ENCODE measurements at places on chromosomes 5 and 9. TPM values are rescaled to one million over a fixed set of nuclear protein-coding genes. Genes with fewer than 3 reads are reported as not detected.

DNA sequence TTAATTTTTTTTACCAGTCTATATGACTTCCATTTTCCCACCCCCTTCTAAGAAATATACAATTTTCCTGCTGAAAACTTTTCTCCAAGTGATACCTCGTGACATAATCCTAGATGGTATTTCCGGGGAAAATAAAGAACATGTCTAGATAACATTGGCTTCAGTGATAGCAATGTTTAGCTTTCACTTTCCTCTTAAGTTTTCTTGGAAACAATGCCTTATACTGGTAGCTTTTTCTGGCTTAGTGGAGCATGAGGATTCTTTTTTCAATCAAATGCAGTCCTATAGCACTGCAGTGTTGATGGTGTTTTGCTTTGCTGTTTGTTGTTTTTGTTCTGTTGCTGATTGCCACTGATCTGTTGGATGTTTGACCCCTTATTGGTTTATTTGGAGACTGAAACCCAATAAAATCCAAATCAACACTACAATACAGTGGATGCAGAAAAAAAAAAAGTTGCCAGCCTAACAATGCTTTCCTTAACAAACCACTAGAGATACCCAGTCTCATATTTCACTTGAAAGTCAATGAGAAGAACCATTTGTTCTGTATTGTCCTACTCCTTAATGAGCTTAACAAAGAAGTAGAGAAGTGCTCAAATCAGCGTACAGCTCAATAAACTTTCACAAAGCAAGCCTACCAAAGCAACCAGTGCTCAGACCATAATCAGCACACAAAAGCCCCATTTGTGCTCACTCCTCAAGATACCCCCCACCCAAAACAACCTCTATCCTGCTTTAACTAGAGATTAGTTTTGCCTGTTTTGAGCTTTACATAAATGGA is 74.2 kb upstream of the GRAMD2B start:
- no peak overlapping the region for H3K27ac ChIP-seq
- H3K36me3 ChIP-seq: no peaks in the 10 kb centered on the region
- no peak for DNase-seq
- H3K4me3 ChIP-seq: no peak overlapping the region

The PCDHGB1 gene
- not detected for total RNA-seq

The GHR gene
- total RNA-seq: not detected

DNA sequence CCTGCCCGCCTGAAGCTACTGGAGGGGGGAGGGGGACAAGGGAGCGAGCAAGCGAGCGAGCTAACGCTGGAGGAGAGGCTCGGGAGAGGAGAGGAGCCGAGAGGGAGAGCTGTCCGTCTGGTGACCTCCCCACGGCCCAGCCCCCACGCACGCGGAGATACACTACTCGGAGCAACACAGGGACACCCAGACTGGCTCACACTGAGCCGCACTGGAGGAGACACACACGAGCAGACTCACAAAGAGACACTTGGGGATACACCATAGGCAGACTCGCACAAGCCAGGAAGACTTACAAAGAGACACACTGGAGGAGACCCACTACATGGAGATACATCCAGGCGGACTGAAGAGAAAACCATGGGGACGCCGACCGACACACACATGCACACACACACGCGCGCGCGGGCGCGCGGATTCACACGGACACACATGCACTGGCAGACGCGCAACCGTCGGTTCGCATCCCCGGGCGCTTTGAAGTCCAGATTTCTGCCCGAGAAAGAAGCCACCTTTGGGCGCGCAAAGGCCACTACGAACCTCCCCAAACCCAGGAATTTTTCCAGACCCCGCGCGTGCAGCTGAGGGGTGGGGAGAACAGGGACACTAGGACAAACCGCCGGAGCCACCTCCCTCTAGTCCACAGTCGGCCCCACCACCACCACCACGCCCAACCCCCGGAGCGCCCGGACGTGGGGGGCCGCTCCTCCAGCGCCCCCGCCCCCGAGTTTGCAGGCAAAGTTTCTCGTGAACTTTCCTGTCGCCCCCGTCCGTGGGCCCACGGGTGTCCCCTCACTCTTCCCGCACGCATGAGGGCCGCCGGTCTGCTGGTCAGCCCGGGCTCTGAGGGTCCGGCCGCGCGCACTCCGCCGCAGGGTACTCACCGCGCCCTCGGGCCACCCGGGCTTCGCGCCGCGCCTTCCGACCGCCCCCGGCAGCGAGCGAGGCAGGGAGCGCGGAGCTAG is 571 bp downstream of the CNTFR start:
- H3K4me1 ChIP-seq: peaks cover 28% of the 10 kb centered on the region
- H3K4me3 ChIP-seq: no peak overlapping the region
- no peaks in the 10 kb centered on the region for H3K36me3 ChIP-seq
- peaks cover 38% of the 10 kb centered on the region for H3K27me3 ChIP-seq
- H3K27ac ChIP-seq: no peak overlapping the region
- no peak for DNase-seq

GRCh38 chr5:151164687-151165392 is 7.3 kb upstream of the ANXA6 start:
- no peak overlapping the region for H3K27ac ChIP-seq
- H3K27me3 ChIP-seq: no peaks in the 10 kb centered on the region

DNA sequence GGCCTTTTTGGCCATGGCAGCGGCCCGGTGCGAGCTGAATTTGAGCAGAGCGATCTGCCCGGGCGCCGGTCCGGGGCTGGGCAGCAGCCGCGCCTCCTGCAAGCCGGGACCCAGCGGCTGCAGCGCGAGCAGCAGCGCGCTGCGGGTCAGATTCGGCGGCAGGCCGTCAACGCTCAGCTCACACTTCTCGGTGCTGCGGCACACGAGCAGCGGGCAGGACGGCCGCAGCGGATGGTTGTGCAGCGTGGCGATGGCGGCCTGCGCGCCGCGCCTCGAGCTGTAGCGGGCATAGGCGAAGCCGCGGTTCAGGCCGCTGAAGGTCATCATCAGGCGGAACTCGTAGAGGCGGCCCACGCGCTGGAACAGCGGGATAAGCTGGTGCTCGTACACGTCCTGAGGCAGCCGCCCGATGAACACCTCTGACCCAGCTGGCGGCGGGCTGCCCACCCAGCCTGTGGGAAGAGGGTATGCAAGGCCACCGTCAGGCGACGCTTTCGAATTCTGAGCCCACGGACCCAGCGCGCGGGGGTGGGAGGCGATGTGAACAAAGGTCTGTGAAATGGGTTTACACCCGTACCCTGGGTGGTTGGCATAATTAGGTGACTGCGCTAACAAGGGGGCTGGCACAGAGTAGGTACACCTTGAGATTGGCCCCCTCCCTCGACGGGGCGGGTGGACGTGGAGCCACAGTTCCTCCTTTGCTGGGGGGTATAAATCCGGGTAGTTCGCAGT is 755 bp downstream of the DND1 start:
- H3K36me3 ChIP-seq: peaks cover 81% of the 10 kb centered on the region
- no peaks in the 10 kb centered on the region for H3K27me3 ChIP-seq
- no peak overlapping the region for H3K27ac ChIP-seq
- no peak for DNase-seq
